ENCODE measurements at places on chromosomes 4 and X.

GRCh38 chrX:151099001-151099400, 77.4 kb upstream of the GPR50 start:
- DNase-seq, result no peak

DNA sequence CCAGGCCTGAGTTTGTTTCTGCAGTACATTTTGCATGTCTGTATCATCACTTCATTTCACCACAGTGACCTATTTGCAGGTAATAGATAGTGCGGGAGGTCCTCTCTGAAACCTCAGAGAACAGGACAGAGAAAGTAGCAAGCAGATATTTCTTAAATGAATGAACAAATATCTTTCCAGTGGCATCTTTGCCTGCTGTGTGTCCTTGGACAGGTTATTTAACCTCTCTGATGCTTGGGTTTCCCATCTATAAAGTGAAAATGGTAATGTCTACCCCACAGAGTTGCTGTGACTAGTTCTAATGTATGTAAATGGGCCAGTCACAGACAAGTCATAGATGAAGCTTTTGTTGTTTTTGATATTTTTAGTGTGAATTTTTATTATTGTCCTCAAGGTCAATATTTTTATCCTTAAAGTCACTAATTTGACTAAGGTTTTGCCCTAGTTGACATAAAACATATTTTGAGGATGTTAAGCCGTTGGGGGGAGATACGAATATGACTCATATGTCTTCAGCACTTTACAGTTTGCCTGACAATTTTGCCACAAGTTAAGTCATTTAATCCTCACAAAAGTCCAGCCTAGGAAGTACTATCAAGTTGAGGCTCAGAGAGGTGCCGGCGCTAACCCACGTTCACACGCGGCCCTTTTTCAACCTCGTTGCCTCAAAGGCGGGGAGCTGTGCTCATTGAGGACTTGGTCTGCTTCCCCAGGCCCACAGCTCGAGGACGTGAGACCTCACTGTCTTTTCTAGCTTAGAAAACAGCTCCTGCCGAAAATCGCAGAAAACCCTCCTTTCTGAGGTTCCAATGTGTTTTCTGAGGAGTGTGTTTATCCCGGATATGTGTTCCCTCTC, 126.7 kb upstream of the STX18 start:
- no peak for DNase-seq

- no peak for DNase-seq
Measured at GRCh38 chrX:4690521-4690920, 977.1 kb upstream of the PRKX start.

GRCh38 chrX:34848281-34848680, 94.3 kb upstream of the FAM47B start:
- no peak for DNase-seq
